Colonic mucosa (tissue), 4 donors: ENCODE measurements at places on chromosomes 12 and 14. TPM values are rescaled to one million over a fixed set of nuclear protein-coding genes. Genes with fewer than 3 reads are reported as not detected.
A peak's percentile ranks its signal among the peaks of the same experiment; 100 is the strongest.

Gene TPI1
- total RNA-seq = 1,097 TPM

- peaks cover 20% of the 10 kb centered on the region for H3K27me3 ChIP-seq
- no peaks in the 10 kb centered on the region for H3K4me1 ChIP-seq
- no peak overlapping the region for H3K4me3 ChIP-seq
- no peak for DNase-seq
- H3K36me3 ChIP-seq = no peaks in the 10 kb centered on the region
Observed at GRCh38 chr12:113061061-113061694, 4.6 kb downstream of the DTX1 start.

DNA sequence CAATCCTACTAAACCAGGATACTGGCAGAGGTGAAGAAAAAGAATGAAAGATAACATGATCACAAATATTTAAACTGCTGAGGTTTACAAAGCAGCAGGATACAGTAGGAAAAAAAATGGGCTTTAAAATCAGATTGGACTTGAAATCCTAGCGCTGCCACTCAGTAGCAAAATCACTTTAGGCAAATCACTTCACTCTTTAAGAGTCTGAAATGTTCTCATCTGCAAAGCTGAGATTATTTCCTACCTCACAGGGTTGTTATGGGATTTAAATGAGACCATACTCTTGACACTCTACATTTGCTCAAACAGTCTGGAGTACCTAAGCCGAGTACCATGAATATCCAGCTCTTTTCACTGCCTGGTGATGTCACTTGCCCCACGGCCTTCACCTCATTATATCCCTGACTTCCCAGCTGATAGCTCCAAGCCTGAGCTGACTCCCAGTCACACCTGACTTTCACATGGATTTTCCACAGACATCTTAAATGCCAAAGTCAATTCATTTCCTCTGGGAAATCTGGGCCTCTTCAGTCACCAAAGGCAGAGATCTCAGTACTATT, 60.2 kb downstream of the UBR7 start:
- H3K27me3 ChIP-seq = no peaks in the 10 kb centered on the region
- H3K4me1 ChIP-seq = no peaks in the 10 kb centered on the region
- H3K27ac ChIP-seq = no peak overlapping the region
- no peak overlapping the region for H3K4me3 ChIP-seq
- DNase-seq = no peak
- H3K36me3 ChIP-seq = no peaks in the 10 kb centered on the region

DNA sequence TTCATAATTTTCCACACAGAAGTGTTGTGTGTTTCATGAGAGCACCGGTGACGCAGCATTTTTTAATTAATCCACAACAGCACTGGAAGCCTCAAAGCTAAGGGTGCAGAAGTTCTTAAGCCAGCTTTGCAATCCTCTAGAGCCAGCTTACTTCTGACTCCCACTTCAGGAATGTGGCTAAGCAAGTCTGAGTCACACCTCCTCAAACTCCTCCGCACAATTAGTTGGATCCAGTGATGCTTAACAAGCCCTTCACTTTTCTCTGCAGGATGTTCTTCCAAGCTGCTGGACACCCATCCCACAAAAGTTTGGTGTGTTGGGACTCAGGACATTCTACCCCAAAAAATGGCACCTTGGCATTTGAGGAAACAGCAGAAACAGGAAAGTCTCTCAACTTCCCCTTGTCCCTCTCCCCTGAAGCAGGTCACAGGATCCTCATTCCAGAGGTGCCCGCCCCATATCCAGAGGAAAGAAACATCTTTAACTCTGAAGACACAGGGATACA, 210.0 kb downstream of the PPM1H start:
- H3K27me3 ChIP-seq = no peaks in the 10 kb centered on the region
- H3K4me3 ChIP-seq = no peak overlapping the region
- peak; percentile 58 for DNase-seq

Gene KRT81
- total RNA-seq = not detected

- H3K27ac ChIP-seq = no peak overlapping the region
- no peaks in the 10 kb centered on the region for H3K27me3 ChIP-seq
- H3K36me3 ChIP-seq = no peaks in the 10 kb centered on the region
- H3K4me3 ChIP-seq = no peak overlapping the region
- no peak for DNase-seq
Observed at GRCh38 chr14:23621204-23621931, 14.8 kb upstream of the DHRS2 start.

DNA sequence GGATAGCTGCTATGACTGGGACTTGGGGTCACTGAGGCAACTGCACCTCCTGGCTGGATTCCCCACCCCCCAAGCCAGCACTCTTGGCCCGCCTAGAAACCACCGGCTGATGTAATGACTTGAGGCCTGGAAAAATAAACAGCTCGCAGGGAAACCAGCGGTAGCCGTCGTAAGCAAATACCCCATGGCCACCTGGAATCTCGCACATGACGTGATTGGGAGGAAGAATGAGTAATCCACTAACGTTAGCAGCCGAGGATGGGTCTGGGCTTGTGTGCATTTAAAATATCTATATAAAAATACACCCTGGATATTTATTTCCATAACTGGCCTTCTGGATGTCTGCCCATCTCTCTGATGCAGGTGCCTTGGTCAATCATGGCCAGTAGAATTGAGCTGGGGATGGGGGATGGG, 120.1 kb downstream of the SMOC1 start:
- H3K4me3 ChIP-seq = no peak overlapping the region
- H3K4me1 ChIP-seq = no peaks in the 10 kb centered on the region
- no peaks in the 10 kb centered on the region for H3K36me3 ChIP-seq
- H3K27me3 ChIP-seq = no peaks in the 10 kb centered on the region
- no peak for DNase-seq

- peak; percentile 43 for DNase-seq
- peak overlapping the region; percentile 44 for H3K27ac ChIP-seq
- H3K4me3 ChIP-seq = no peak overlapping the region
- peaks cover 6% of the 10 kb centered on the region for H3K4me1 ChIP-seq
- no peaks in the 10 kb centered on the region for H3K36me3 ChIP-seq
- H3K27me3 ChIP-seq = no peaks in the 10 kb centered on the region
Observed at GRCh38 chr14:36751106-36751505, 89.4 kb downstream of the PAX9 start.

- H3K27me3 ChIP-seq = no peaks in the 10 kb centered on the region
- H3K36me3 ChIP-seq = no peaks in the 10 kb centered on the region
- DNase-seq = no peak
- H3K27ac ChIP-seq = no peak overlapping the region
- H3K4me3 ChIP-seq = no peak overlapping the region
Observed at GRCh38 chr12:104147346-104147745, 9.3 kb upstream of the NFYB start.

- H3K36me3 ChIP-seq = no peaks in the 10 kb centered on the region
- no peak for DNase-seq
- H3K27ac ChIP-seq = no peak overlapping the region
- no peaks in the 10 kb centered on the region for H3K27me3 ChIP-seq
- no peak overlapping the region for H3K4me3 ChIP-seq
Observed at GRCh38 chr12:79439175-79439825, 251.5 kb downstream of the PAWR start.

DNA sequence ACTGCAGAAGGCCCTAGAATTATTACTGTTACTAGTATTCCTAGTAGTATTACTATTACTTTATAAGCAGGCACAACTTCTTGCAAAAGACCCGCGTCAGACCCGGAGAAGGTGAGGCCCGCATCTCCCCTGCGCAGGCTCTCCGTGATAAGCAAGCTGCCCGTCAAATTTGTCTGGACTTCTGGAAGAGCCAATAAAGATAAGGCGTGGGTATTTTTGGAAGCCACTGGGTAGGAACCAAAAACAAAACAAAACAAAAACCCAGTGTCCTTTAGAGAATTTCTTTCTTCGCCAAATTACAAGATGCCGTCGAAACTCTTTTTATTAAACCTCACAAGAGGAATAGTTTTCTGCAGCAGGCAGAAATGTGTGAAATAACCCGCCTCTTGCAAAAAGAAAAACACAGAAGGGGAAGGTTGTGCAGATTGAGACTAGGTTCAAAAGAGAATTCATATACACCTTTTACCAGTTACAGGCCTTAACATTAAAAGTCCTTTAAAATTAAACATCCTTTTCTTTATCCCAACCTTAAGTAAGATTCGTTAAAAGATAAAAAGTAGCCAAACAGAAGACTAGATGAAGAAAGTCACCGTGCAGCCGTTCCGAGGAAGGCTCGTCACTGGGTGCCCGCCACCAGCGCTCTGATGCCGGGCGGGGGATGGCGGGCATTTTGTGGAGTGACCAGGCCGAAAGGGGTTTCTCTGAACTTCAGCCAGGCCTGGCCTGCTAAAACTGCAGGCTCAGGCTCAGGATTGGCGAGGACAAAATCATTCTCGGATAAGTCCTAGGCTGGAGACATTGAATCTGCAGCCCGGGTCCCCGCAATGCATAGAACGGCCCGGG, 1.6 kb downstream of the TBX5 start:
- no peak for DNase-seq
- H3K36me3 ChIP-seq = no peaks in the 10 kb centered on the region
- no peak overlapping the region for H3K27ac ChIP-seq
- H3K4me3 ChIP-seq = no peak overlapping the region

DNA sequence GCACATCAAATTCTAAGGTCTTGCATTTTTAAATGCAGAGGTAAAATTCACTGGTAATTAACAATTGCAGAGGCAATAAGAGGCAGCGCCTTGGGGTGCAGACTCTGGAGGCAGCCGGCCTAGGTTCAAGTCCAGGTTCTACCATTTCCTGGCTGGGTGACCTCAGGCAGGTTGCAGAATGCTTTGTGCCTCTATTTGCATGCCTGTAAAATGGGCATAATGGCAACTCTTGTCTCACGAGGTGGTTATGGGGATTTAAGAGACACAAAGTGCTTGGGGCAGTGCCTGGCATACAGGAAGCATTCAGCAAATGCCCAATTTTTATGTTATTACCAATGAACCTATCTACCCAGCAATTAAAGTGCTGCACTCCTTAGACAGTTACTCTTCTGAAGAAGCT, 180.0 kb upstream of the LHX5 start:
- H3K36me3 ChIP-seq = no peaks in the 10 kb centered on the region
- DNase-seq = no peak
- no peaks in the 10 kb centered on the region for H3K4me1 ChIP-seq
- H3K27ac ChIP-seq = no peak overlapping the region

DNA sequence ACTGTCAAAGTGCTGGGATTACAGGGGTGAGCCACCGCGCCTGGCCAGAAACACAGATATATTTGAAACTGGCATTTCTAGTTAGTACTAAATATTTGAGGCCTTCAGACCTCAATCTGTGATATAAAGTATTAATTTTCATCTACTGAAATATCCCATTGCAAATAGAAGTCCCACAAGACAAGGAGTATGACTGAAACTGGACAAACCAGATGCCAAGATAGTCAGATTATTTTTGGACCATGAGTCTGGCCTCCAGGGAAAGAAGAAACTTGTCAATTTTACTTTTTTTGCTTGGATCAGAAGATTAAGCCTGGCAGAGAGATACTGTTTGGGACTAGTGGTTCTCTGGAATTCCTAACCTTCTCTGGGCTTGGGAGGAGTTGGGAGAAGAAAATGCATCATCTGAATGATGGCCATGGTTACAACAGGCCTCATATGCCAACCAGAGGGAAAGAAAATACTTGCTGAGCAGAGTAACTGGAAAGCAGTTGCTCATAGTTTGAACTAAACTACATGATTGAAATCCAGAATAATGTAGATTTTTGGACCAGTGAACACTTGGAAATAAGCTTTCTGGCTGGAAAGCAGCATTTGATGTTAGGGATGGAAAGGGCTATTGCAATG, 2.9 kb upstream of the SMOC1 start:
- peaks cover 21% of the 10 kb centered on the region for H3K27me3 ChIP-seq
- H3K4me3 ChIP-seq = no peak overlapping the region
- DNase-seq = no peak
- no peaks in the 10 kb centered on the region for H3K4me1 ChIP-seq

Gene INSM2
- total RNA-seq = not detected

GRCh38 chr12:123389560-123390351, 5.8 kb downstream of the KMT5A start:
- DNase-seq = peak; percentile 76
- no peaks in the 10 kb centered on the region for H3K4me1 ChIP-seq
- peak overlapping the region; percentile 63 for H3K4me3 ChIP-seq
- no peaks in the 10 kb centered on the region for H3K36me3 ChIP-seq
- peak overlapping the region; percentile 74 for H3K27ac ChIP-seq
- H3K27me3 ChIP-seq = no peaks in the 10 kb centered on the region

GRCh38 chr12:59675461-59675860, 79.6 kb downstream of the SLC16A7 start:
- H3K27me3 ChIP-seq = no peaks in the 10 kb centered on the region
- no peaks in the 10 kb centered on the region for H3K4me1 ChIP-seq
- no peak overlapping the region for H3K27ac ChIP-seq
- DNase-seq = no peak
- H3K4me3 ChIP-seq = no peak overlapping the region

Gene ZDHHC22
- total RNA-seq = 0.42 TPM
